BJ (cell line): ENCODE measurements at places on chromosomes 5 and 9.

GRCh38 chr5:116572350-116573278 is 2.0 kb downstream of the SEMA6A start:
- DNase-seq = no peak

- no peak for DNase-seq
Measured at GRCh38 chr5:4370218-4370617, 769.9 kb upstream of the ADAMTS16 start.

DNA sequence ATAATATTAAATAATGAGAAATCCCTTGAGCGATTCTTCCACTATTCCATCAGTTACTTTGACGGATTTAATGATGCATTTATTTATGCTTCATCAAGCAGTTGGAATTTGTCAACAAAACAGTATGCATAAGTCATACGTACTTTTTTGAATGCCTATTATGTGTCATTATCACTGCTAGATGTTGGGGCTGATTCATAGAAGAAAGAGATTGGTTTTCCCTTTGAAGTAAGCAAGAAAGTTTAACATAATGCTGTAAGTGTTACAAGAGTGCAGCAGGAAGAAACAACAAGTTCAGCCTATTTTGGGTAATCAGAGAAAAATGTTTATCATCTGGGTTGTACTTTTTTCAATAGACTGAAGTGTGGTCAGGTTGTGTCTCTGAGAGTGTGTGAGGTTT is 121.2 kb upstream of the RANBP3L start:
- DNase-seq = no peak

GRCh38 chr5:52710310-52710971 is 77.3 kb upstream of the ITGA1 start:
- no peak for DNase-seq

DNA sequence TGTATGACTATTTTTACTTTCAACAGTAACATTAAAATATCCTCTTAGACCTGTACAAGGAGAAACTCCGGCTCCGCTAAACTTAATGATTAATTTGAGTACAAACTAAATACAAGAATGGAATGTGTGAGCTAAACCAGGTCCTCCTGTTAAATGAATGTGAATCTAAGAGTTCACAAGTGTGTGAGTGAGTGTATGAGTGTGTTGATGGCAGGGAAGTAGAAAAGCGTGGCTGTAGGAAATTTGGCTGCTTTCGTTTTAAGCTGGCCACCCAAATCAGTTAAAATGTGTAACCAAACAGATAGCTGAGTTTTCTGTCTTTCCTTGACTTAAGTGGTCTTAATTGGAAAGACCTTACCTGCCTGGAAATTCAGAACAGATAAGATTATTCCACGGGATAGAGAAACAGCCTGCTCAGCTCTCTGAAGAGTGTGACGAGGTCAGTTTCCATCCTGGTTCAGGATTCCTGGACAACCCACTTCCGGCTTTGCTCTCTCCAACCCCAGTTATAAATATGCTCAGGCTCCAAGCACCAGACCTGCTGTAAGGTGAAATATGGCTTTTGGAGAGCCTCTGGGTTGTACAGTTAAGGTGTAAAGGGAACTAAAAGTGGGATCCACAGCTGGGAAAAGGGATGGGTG is 908.6 kb upstream of the EDIL3 start:
- DNase-seq = no peak

GRCh38 chr9:89379508-89380115 is 61.3 kb downstream of the SECISBP2 start:
- DNase-seq = no peak

DNA sequence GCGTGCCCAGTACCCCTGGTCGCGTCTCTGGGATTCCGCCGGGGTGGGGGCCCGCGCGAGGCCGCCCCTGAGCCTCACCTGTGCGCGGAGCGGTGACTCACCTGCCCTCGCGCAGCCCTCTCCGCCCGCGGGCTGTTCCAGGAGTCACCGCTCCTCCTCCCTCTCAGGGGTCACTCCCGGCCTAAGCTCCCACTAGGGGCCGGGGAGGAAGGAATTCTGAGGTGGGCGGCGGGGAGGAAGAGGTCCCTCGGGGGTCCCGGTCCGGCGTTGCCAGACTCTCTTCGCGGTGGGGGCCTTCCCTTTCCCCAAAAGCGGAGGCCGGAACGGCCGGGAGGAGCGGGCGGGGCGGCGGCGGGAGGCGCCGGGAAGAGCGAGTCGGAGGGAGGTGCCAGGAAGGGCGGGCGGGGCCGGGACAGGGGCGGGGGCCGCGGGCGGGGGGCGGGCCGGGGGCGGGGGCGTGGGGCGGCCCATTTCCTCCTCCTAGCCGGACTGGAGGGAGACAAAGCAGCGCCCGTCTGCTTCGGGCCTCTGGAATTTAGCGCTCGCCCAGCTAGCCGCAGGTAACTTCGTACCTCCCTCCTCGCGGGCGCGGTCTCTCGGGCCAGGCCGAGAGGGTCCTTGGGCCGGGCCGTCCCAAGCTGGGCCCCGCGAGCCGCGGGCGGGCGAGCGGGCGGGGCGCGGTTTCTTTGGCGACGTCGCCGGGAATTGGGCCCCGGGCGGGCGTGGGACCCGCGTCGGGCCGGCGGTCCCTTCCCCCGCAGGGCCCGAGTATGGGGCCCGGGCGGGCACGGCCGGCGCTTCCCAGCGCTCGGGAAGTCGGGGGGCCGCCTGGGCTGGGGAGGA is at the start of gene CTNNA1:
CTNNA1 (plus strand) TSS at position 475 of the 843 bp plus-strand sequence. CDS start 28,500 bp downstream, outside the sequence.
- no peak for DNase-seq

- no peak for DNase-seq
Measured at GRCh38 chr9:126217797-126218196, 108.8 kb upstream of the MVB12B start.

DNA sequence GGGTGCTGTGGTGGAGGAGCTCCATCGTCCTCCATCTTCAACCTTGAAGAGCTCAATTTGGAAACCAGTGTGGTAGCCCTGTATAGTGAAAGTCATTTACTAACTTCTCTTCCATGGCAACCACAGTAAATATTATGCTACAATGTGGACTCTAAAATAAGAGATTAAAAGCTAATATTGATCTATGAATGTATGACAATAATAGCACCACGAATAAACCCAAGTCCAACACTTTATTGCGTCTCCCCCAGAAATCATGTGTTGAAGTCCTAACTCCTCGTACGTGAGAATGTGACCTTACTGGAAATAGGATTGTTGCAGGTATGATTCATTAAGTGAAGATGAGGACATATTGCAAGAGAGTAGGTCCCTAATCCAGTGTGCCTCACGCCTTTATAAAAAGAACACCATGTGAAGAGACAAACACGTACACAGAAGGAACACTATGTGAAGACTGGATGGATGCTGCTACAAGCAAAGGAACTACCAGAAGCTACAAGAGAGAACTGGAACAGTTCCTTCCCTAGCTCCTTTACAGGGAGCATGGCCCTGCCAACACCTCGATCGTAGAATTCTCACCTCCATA is 276.2 kb downstream of the PDE4D start:
- DNase-seq = no peak

DNA sequence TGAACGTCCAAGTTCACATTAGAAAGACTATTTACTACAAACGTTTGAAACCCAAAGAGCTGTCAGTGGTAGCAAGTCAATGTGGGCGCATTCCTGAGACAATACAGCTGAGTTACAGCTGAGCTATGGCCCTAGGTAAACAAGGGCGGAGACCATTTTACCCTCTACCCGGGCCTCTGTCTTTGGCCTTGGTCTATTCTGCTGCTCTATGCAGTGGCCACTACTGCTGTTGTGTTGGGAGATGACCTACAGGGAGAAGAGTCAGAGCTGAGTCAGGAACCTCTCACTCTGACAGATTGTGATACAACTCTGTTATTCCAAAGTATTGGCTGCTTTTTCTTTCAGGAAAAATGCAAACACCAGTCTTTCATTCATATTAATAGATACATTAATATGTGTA is 700.6 kb downstream of the SEMA5A start:
- DNase-seq = no peak

- DNase-seq = no peak
Measured at GRCh38 chr5:126377424-126377823, 45.8 kb upstream of the GRAMD2B start.

DNA sequence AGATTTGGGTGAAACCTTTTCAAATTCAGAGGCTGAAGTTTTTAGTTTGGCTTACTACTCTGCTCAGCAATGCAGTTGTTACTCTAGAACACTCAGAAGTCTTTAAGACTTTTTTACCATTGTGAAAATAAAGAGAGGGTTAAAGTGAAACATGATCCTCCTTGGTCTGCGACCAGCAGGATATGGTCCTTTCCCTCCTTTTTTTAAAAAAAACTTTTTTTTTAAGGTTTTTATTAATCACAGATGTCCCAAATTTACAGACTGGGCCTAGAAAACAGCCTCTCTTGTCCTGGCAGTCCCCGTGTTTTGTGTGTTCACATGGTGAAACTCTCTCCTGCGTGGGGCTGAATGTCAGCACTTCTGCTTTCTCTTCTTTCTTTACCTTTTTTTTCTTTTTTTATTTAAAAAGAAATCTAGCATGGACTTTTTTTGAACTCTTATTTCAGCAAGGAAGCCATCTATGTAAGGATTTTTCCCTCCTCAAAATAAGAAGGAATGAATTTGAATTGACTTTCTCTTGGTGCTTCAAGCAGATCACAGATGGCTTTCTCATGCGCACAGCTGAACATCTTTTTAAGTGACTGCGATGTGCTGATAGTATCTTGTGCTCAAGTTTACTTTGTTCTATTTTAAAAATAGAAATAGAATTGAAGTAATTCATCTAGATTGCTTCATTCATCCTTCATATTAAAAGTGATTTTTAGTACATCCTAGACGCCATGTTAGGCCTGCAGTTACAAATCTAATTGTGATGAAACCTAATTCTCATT is 128.7 kb upstream of the OTULINL start:
- DNase-seq = no peak

DNA sequence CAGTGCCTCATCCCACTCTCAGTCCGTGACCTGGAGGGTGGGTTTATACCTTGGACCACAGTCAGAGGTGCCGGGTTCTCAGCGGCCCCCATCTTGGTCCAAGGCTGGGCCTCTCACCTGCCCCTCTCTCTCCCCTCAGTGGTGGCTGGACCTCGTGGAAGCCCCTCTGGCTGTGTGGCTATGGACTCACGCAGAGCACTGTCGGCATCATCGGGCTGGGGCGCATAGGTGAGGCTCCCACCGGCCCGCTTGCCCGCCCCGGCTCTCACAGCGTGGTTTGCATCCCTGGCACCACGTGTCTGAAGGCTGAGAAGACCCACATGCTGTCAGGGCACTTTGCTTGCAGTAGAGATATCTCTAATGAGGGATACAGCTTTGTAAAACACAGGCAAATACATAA is 5.8 kb downstream of the GRHPR start:
- no peak for DNase-seq

- no peak for DNase-seq
Measured at GRCh38 chr5:149210225-149210624, 61.4 kb upstream of the AFAP1L1 start.

- DNase-seq = no peak
Measured at GRCh38 chr5:76626738-76627137, 3.5 kb upstream of the F2RL2 start.

DNA sequence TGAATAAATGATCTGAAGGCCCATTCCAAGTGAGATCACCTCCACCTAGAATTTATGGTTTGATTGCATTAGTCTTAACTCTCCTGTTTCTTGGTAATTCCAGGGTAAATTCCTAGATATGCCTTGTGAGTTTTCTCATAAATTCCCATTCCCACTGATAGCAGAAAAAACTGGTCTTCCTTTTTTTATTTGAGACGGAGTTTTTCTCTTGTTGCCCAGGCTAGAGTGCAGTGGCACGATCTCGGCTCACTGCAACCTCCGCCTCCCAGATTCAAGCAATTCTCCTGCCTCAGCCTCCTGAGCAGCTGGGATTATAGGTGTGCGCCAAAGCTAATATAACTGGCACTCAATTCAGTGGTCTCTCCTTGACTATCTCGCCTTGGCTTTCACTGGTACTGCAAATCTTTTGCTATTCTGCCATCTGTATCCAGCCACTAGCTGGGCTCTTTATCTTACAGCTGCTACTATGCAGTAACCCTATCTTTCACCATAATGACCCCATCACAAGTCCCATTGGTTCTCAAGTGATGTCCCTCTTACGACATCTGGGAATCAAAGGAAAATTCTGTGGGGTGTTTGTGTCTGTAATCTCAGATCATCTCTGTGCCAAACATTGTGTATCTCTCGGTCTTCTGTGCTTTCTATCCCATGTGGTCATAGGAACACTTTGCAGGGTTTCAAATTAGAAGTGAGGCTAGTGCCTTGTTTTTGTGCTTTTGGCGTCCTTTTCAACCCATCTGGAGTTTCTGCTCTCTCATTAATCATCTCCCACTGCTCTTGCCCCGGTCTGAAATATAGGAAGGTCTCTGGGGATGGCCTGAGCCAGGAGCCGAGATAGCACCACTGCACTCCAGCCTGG is 14.4 kb downstream of the HNRNPK start:
- no peak for DNase-seq

DNA sequence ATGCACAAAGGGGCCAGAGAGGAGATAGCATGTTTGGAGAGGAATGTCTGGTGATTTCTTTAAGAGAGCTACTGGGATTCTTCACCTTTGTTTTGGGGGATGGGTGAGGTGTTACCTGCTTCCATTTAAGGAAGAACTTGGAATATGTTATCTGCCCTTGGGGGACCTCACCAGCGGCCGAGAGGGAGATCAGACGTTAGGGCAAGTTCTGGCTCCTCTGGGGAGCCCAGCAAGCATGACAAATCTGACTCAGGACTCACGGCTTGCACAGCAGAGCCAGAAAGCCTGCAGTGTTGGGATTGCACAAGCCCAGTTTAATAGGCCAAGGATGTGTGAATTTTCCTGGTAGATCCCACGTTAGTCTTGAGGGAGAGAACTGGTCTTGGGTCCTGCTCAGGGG is 40.3 kb downstream of the SLC28A3 start:
- DNase-seq = no peak

- DNase-seq = no peak
Measured at GRCh38 chr9:21810881-21811280, 8.4 kb downstream of the MTAP start.

- DNase-seq = no peak
Measured at GRCh38 chr5:77942578-77943239, 166.6 kb upstream of the TBCA start.

DNA sequence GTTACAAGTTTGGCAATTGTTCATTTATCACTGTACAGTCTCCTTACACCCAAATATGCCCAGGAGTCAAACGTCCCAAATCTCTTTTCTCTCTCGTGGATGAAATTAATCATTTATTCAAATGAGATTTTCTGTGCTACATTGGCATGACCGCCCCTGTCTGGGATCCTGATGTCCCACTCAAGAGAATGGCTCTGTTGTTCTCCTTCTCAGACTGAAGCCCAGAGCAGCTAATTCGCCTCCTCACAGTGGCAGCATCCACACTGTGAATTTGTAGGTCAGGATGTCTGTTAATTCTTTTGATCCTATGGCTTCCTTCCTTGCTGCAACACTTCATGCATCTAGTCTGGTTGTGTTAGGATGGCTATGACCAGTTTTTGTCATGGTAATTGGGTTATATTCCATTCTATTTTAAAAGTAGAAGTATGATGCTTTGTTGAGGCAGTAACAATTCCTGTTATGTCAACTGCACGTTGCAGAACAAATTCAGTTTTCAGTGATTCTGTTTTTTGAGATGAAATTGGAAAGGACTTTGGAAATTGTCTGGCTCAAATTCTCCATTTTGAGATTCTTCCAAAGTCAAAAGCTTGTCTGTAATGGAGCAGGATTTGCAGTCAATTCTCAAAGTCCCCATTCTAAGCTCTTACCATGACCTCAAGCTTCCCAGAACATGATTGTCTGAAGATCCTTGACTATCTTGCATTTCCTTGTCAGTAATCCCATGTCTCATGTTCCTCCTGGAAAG is 141.5 kb upstream of the GAS1 start:
- no peak for DNase-seq

- DNase-seq = no peak
Measured at GRCh38 chr5:77640589-77641396, 2.3 kb upstream of the OTP start.
